ENCODE measurements at places on chromosomes 2 and 18. TPM values are rescaled to one million over a fixed set of nuclear protein-coding genes. Genes with fewer than 3 reads are reported as not detected.

- peak; percentile 29 for DNase-seq
These were observed 114.8 kb upstream of the PTPRM start for GRCh38 chr18:7452331-7452730.

GRCh38 chr2:180621941-180622918 is 358.2 kb upstream of the UBE2E3 start:
- DNase-seq = peak; percentile 49

DNA sequence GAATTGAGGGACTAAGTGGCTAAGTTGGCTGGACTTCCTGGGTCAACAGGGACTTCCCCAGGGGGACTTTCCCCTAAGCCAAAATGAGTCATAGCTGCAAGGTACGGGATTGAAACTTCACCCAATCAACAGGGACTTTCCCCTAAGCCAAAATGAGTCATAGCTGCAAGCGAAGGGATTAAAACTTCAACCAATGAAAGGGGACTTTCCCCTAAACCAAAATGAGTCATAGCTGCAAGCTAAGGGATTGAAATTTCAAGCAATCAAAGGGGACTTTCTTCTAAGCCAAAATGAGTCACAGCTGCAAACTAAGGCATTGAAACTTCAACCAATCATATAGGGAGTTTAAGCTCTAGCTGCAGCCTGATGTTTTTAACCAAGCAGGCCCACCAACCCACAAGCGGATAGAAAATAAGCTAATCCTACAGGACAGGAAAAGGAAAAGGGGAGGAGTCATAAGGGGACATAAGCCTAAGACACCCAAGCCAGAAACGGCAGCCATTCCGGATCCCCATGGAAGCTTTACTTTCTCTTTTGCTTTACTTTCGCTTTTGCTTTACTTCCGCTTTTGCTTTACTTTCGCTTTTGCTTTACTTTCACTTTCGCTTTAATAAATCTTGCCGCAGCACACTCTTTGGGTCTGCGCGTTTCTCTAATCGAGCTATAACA is 1375.4 kb upstream of the CELF4 start:
- peak; percentile 98 for DNase-seq

GRCh38 chr2:86368161-86368824 is 30.9 kb upstream of the REEP1 start:
- DNase-seq = peak; percentile 42

GRCh38 chr2:1590596-1591460 is 153.5 kb downstream of the PXDN start:
- no peak for DNase-seq

DNA sequence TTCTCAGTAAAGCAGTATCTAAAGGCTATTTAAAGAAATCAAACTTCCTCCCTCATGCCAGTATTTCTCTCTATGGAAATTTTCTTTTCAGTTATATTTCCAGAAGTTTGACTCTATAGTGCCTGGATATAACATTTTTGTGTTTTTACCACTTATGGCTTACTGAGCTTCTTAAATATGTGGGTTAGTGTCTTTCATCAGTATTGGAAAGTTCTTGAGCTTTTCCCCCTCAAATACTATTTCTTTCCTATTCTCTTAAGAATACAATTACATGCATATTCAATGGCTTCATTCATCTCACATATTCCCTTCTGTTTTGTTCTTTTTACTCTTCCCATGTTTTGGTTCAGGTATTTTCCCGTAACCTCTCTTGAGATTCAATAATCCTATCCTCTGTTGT is 432.0 kb downstream of the SETBP1 start:
- DNase-seq = no peak

The RAB6C gene
- total RNA-seq = not detected

The NT5C1B gene
- total RNA-seq = not detected
